Skeletal muscle cell (primary cell): ENCODE measurements at places on chromosomes 3 and 15.
A peak's percentile ranks its signal among the peaks of the same experiment; 100 is the strongest.

- peak; percentile 83 for DNase-seq
These were observed 79.6 kb downstream of the MLH1 start for GRCh38 chr3:37072892-37073291.

- peak; percentile 56 for DNase-seq
These were observed 60.2 kb upstream of the TSEN2 start for GRCh38 chr3:12423918-12424630.

DNA sequence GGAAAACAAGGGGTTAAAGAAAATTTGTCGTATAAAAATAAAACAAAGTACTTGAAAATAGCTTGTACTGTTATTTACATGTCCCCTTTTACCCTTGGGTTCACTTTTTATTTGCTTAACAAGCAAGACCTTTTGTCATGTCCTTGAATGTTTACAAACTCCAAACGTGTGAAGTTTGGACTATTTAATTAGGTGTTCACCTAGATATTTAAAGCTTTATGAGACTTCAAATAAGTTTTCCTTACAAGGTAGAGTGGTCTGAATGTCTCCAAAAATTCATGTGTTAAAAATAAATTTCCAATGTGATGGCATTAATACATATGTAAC is 242.0 kb upstream of the TTC14 start:
- no peak for DNase-seq

GRCh38 chr3:157128771-157129681 is 30.9 kb downstream of the CCNL1 start:
- DNase-seq: no peak

- no peak for DNase-seq
These were observed 1.2 kb downstream of the SPINT1 start for GRCh38 chr15:40845036-40845435.

- DNase-seq: no peak
These were observed 97.7 kb downstream of the GAP43 start for GRCh38 chr3:115720983-115721382.

DNA sequence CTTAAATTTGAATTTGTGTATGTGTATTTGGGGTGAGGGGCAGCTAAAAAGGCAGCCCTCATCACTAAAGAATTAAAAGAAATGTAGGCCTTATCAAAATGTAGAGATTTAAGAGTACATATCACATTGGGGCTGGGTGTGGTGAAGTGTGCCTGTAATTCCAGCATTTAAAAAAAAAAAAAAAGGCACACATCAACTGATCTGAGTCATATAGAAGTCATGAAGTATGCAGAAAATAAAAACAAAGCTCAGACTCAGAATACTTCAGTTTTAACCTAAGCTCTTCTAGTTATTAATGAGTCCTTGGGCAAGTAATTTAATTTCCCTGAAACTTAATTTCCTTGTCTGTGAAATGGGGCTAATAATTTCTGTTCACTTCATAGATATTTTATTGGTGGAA is 31.6 kb downstream of the SLC24A1 start:
- DNase-seq: no peak

GRCh38 chr3:127456471-127457093 is 134.0 kb downstream of the TPRA1 start:
- DNase-seq: peak; percentile 35

- peak; percentile 8 for DNase-seq
These were observed 175.8 kb downstream of the FOXB1 start for GRCh38 chr15:60179786-60180391.

DNA sequence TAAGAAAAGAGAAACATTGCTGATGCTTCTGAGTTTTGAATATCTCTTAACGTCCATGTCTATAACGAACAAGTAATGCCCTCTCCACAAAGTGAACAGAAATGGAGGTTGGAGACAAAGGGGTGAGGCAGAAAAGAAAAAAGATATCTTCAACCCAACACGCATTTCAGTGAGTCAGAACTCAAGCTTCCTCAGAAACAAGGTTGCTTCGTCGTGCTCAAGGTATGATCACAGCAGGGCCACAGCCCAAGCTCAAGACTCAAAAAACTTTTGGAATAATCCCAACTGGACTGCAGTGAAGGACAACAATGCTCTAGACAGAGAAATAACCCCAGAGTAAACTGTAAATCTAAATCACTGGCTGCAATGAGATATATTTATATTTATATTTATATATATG is 18.9 kb downstream of the WNT5A start:
- no peak for DNase-seq

- DNase-seq: no peak
These were observed 578.4 kb downstream of the ZIC1 start for GRCh38 chr3:147987549-147987948.

- DNase-seq: no peak
These were observed 72.0 kb downstream of the LARS2 start for GRCh38 chr3:45460361-45460760.

DNA sequence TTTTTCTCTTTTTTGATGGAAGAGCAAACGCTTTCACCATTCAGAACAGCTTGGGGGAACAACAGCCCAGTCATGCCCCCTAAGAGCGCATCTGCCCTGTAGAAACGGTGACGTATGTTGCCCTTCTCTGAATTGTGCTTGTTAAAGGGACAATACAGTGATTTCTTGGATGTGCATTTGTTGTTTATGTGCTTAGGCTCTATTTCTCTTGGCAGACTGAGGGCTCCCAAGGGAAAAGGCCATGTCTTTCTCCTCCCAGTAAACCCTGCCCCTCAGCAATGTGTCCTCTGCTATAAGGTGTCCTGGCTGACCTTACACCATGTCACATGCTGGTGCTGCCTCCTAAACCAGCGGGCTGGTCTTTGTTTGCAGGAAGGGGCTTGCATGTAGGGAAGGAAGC is 346.1 kb downstream of the EPHB1 start:
- no peak for DNase-seq

DNA sequence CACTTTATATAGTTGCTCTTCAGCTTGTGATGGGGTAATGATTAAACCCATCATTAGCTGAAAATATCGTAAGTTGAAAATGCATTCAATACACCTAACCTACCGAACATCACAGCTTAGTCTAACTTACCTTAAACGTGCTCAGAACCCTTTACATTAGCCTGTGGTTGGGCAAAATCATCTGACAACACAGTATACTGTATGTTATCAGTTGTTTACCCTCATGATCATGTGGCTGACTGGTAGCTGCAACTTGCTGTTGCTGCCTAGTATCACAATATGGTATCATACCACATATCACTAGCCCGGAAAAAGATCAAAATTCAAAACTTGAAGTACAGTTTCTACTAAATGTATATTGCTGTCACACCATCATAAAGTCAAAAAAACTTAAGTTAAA is 9.5 kb downstream of the ZNF280D start:
- no peak for DNase-seq

DNA sequence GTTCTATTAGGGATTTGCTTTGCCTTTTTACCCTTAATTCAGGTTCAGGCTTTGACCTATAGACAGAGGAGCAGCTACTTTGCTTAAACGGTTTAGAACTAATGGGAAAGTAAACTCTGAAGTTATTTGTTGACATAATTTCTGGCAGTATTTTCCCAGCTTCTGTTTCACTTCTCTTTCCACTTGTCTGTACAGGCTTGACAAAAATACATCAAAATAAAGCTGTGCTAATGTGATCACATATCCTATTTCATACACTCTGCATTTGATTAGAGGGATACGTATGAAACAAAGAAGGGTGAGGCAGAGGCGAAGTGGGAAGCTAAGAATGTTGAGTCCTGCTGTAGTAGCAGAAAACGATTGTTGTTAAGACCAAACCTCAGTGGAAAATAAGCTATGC is 389.1 kb upstream of the RARB start:
- no peak for DNase-seq

DNA sequence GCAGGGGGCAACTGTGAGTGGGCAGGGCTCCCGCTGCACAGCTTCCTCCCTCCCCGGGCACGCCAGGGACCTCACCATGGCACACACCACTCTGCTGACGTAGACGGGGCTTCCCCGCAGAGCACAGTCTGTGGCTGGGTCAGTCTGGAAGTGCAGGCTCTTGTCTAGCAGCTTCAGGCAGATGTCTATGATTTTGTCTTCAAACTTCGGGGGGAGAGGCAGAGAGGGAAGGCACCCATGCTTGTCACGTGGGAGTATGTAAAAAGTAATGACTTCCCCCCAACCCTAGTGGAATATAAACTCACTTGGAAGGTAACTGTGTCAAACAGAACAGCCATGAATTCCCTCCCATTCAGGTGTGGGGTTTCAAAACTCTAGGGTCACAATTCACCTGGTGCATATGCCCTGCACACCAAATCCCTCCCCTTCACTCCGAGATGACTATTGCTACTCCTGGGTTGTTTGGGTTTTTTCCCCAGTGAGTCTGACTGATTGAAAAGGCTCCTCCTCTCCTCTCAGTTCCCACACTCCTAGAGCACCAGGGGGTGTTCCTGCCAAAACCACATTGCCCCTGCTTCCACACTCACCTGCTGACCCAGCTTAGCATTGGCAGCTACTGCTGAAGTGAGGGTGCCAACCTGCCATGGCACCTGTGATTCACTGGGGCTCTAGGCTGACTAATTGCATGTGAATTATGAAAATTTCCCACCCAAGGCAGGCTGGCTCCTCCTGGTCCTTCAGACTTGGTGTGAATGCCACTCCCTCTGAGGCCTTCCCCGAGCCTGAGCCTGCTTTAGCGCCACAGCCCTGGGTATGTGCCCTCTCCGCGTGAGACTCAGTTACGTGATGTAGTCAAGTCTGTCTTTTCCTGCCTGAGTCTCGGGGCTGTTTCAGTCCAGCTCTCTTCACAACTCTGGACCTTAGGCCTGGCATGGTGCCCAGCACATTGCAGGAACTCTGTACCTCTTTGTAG is 13.0 kb downstream of the TGM5 start:
- DNase-seq: no peak

DNA sequence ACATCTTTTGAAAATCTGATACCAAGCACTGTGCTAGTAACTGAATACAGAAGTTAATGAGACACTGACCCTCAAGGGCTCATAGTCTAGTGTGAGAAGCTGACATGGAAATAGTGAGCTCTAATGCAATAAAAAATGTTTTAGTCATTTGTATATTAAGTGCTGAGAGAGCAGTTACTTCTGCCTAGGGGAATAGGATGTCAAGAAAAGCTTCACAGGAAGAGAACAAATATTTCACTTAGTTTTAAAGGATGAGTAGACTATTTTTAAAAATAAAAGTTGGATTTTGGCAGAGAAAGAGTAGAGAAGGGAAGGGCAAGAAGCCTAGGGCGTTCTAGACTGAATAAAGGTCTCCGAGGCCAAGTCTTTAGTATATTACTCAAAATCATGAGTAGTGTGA is 158.4 kb downstream of the ATG7 start:
- no peak for DNase-seq

GRCh38 chr3:24192469-24193056 is 247.5 kb downstream of the NR1D2 start:
- DNase-seq: no peak

GRCh38 chr3:132643366-132643765 is 16.2 kb downstream of the ACAD11 start:
- DNase-seq: no peak

GRCh38 chr15:53978253-53978906 is at the start of gene UNC13C:
Gene UNC13C, plus strand, starts transcription at chr15:53978441. Its CDS starts 34,463 bp downstream, at chr15:54012904.
- no peak for DNase-seq

GRCh38 chr3:30020380-30020779 is 586.0 kb upstream of the TGFBR2 start:
- DNase-seq: no peak

GRCh38 chr3:2078821-2079220 is 19.8 kb upstream of the CNTN4 start:
- DNase-seq: no peak

- no peak for DNase-seq
These were observed 250.0 kb downstream of the XXYLT1 start for GRCh38 chr3:195020921-195021320.

GRCh38 chr15:82134461-82134860 is 88.6 kb upstream of the MEX3B start:
- no peak for DNase-seq

DNA sequence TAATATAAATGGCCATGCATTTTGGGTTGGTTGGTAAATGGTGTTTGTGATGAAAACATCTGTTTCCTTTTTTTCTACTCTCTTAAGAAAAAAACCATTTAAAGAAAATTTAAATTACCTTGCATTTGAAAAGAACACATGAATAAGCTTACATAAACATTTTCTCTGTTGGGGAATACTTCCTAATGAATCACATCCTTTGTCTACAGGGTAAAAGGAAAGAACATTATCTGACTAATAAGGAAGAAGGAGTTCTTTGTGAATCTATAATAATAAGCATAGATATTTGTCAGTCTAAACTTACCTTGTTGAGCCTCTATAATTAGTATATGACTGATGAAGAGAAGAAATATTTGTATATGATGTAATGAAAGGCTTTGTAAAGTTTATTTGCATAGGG is 254.1 kb upstream of the ZNF717 start:
- DNase-seq: no peak
